ENCODE measurements at places on chromosomes 1 and 21.

GRCh38 chr21:45938811-45939520 lies 42.6 kb upstream of the COL6A1 start:
- DNase-seq, result no peak

- no peak for DNase-seq
These were observed 5.9 kb downstream of the HMGN2 start for GRCh38 chr1:26478159-26478558.

GRCh38 chr1:10987840-10988417 lies 24.5 kb upstream of the TARDBP start:
- no peak for DNase-seq

- DNase-seq, result no peak
These were observed 38.5 kb downstream of the ABCD3 start for GRCh38 chr1:94456736-94457135.

- DNase-seq, result no peak
These were observed 30.0 kb upstream of the RBM15 start for GRCh38 chr1:110309139-110309538.

GRCh38 chr1:206753141-206753540 lies 17.4 kb upstream of the IL19 start:
- no peak for DNase-seq

DNA sequence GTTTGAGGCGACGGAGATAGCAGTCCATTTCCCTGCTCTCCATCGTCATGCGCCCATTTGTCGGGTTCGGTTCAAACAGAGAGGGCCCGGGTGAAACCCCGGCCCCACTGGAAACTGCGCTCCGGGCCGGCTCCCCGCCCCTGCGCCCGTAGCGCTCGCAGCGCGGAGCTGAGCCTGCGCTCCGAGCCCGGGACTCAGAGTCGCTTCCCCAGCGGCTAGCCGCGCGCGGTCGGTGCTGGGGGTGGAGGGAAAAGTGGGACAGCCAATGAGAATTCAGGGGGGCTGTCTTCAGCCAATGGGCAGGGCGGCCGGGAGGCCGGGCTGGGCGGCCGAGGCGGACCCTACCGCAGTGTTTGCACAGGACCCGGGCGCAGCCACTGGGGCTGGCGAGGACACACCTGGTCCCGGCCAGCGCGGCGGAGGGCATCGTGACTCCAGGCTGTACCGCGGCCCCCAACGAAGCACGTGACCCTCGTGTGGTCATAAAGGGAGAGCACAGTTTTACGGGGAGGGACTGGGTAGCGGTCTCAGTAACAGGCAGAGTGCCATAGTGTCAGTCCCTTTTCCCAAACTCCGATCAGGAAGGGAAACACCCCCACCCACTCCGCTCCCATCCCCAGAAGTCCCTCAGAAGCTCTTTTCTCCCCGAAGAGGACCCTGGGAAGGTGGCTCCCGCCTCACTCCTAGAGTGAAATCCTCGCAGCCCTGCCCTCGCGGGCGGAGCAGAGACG lies at the start of gene INKA2:
TSS of gene INKA2 (minus strand) at position 202 of the 731 bp plus-strand sequence. CDS start at position 49, 153 bp downstream.
- DNase-seq, result peak; percentile 77

DNA sequence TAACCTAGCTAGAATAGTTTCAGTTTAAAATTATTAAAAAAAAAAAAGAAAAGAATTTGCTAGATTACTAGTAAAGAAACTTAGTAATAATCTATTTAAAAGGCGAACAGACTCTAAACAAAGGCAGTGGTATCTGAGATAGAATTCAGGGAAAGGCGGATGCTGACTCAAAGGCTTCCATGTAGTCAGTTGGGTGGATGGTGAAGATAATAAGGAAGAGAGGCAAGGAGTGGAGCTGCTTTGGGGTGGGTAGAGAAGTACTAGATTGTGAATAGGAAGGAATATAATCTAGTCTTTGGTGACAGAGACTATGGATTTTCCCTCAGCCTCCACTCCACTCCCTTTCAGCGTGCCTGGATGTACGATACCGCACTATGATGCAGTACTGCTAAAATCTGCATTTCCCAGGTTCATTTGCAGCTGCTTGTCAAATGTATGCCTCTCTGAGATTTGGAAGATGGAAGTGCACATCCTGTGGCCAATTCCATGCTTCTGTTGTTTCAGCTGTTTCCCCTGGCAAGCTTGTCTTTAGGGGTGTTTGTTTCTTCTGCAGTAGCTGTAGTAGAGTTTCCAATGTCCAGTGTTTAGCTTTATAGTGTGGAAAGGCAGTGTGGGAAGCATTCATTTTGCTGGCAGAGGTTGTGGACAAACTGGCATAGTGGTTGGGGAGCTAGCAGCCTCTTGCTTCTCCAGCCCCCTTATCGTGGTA lies 184.6 kb upstream of the NRIP1 start:
- DNase-seq, result no peak

DNA sequence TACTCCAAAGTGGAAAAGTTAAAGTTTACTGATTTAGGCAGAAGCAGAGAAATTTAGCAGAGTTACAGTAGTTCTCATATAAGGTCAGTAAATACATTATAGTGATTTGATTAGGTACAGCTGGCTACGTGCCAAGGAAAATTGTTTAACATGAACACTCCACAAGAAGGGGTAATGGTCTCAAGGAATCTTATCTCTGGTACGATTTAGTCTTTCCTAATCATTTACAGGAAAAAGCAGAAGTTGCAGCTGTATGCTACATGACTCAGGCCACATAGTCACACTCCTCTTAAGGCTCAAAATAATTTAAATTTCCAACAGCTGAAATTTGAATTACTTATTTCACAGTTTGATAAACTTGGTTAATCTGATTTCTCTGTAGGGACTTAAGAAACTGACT lies 36.9 kb upstream of the OR2B11 start:
- DNase-seq, result no peak

DNA sequence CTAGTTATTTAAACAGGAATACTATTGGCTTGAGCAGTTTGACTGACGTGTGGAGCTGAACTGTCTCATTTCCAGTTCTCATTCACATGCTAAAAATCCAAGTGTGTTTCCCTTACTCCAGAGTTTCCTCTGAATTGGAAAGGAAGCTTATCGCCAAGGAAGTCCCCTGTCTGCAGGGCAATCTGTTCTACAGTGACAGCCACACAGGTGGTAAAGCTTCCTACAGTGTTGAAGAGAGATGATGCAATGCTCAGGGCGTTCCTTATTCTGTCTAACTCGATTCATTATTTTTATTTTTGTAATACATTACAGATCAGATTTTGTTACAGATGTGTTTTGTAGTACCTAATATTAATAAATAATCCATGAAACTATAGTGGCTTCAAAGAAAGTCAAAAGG lies 41.3 kb downstream of the ADAMTS5 start:
- no peak for DNase-seq

- no peak for DNase-seq
These were observed 31.6 kb downstream of the CDC14A start for GRCh38 chr1:100383743-100384405.

GRCh38 chr1:58870298-58870676 lies 86.4 kb upstream of the JUN start:
- no peak for DNase-seq

- DNase-seq, result no peak
These were observed 185.3 kb downstream of the ZP4 start for GRCh38 chr1:237705462-237705861.

All from ascending aorta (tissue), 2 donors.